Uterus (tissue), 4 donors: ENCODE measurements at places on chromosomes 2 and 18. TPM values are rescaled to one million over a fixed set of nuclear protein-coding genes. Genes with fewer than 3 reads are reported as not detected.

GRCh38 chr2:53635694-53636093, 131.9 kb upstream of the CHAC2 start:
- no peak overlapping the region for H3K27ac ChIP-seq
- H3K27me3 ChIP-seq, result no peaks in the 10 kb centered on the region
- H3K4me1 ChIP-seq, result no peaks in the 10 kb centered on the region
- no peak overlapping the region for H3K4me3 ChIP-seq
- no peaks in the 10 kb centered on the region for H3K36me3 ChIP-seq

GRCh38 chr2:98454500-98455235, 10.0 kb downstream of the INPP4A start:
- no peak overlapping the region for H3K27ac ChIP-seq
- no peaks in the 10 kb centered on the region for H3K36me3 ChIP-seq
- no peak overlapping the region for H3K4me3 ChIP-seq
- no peaks in the 10 kb centered on the region for H3K4me1 ChIP-seq
- no peaks in the 10 kb centered on the region for H3K27me3 ChIP-seq

DNA sequence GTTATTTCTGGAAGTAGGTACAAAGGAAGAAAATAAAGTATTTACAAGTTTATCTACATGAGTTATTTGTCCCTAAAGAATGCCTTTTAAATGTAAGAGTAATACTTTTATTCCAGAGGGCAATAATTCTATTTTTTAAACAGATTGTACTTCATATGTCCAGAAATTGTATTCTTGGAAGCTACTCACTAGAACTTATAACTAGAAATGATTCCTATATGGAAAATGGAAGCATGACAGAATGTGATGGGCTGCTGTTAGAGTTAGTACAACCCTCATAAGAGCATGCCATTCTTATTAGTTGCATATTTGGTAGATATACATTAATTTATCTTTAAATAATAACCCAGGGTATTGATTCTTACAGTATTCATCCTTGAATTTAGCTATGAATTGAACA, 362.0 kb downstream of the FSIP2 start:
- no peaks in the 10 kb centered on the region for H3K36me3 ChIP-seq
- no peak for DNase-seq
- no peak overlapping the region for H3K4me3 ChIP-seq
- H3K27ac ChIP-seq, result no peak overlapping the region

DNA sequence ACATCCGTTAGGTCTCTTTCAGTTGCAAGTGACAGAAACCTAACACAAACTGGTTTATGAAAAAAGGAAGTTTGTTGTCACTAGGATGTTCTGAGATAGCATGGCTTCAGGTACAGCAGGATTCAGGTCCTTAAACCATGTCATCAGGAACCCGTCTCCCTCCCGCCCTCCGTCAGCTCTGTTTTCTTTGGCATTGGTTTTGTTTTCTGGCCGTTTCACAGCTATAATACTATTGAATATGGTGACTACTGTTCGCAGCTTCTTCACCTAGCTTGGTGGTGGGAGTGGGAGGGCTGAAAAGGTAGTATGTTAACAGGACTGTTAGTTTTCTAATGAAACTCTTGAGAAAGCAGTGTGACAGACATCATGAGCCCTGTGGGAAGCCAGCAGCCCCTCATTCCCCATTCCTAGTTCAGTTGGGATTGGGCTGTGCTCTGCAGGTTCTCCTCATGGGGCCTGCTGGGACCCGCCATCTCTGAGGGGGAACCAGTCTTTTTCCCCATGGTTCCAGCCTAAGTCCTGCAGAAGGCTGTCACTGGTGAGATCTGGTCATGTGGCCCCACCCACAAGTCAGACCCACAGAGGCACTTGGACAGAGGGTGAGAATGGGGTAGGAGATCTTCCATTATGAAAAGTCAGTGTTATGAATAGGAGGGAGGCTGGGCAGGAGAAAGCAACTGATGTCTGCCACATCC, 12.1 kb downstream of the PTMA start:
- no peaks in the 10 kb centered on the region for H3K4me1 ChIP-seq
- H3K36me3 ChIP-seq, result no peaks in the 10 kb centered on the region
- H3K4me3 ChIP-seq, result no peak overlapping the region
- no peak for DNase-seq

- no peak for DNase-seq
- no peak overlapping the region for H3K4me3 ChIP-seq
- no peaks in the 10 kb centered on the region for H3K36me3 ChIP-seq
- H3K27ac ChIP-seq, result peak overlapping the region; percentile 56
These were observed 89.5 kb downstream of the ZFP36L2 start for GRCh38 chr2:43136876-43137275.

GRCh38 chr2:222038067-222038802, 260.6 kb downstream of the PAX3 start:
- no peak for DNase-seq
- no peaks in the 10 kb centered on the region for H3K4me1 ChIP-seq

GRCh38 chr2:150030436-150031190, 443.0 kb upstream of the MMADHC start:
- H3K4me1 ChIP-seq, result no peaks in the 10 kb centered on the region
- DNase-seq, result no peak

GRCh38 chr18:74450626-74451025, 6.5 kb downstream of the DIPK1C start:
- no peaks in the 10 kb centered on the region for H3K4me1 ChIP-seq
- no peak for DNase-seq
- H3K27me3 ChIP-seq, result peaks cover 17% of the 10 kb centered on the region
- no peak overlapping the region for H3K4me3 ChIP-seq

DNA sequence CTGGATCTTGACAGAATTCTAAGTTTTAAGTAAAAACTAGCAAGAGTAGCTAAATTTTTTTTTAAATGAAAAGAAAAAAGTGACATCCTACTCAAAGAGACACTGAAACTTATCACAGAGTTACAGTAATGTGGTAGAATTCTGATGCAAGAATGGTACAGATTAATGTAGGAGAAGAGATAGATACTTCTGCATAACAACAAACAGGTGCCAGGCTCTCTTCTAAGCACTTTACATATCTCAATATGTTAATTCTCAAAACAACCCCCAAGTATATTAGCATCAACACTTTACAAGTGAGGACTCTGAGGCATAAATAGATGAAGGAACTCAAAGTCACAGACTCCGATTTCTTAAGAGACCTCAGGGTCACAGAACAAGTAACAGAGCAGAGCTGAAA, 28.1 kb downstream of the GCC2 start:
- no peak overlapping the region for H3K4me3 ChIP-seq
- H3K36me3 ChIP-seq, result no peaks in the 10 kb centered on the region
- no peaks in the 10 kb centered on the region for H3K4me1 ChIP-seq
- H3K27me3 ChIP-seq, result no peaks in the 10 kb centered on the region

GRCh38 chr2:241611062-241611461, 25.9 kb downstream of the THAP4 start:
- H3K27me3 ChIP-seq, result no peaks in the 10 kb centered on the region
- H3K27ac ChIP-seq, result no peak overlapping the region
- H3K4me3 ChIP-seq, result no peak overlapping the region
- H3K36me3 ChIP-seq, result no peaks in the 10 kb centered on the region
- DNase-seq, result no peak

- H3K36me3 ChIP-seq, result no peaks in the 10 kb centered on the region
- H3K4me1 ChIP-seq, result no peaks in the 10 kb centered on the region
- no peak overlapping the region for H3K4me3 ChIP-seq
- peak overlapping the region; percentile 38 for H3K27ac ChIP-seq
- no peaks in the 10 kb centered on the region for H3K27me3 ChIP-seq
- no peak for DNase-seq
These were observed 106.8 kb downstream of the ZNF516 start for GRCh38 chr18:76388261-76388660.

GRCh38 chr2:234669621-234670020, 172.7 kb upstream of the ARL4C start:
- H3K4me3 ChIP-seq, result no peak overlapping the region
- no peaks in the 10 kb centered on the region for H3K4me1 ChIP-seq

GRCh38 chr2:100875516-100876230, 55.7 kb downstream of the NPAS2 start:
- H3K4me3 ChIP-seq, result no peak overlapping the region
- no peaks in the 10 kb centered on the region for H3K4me1 ChIP-seq
- no peaks in the 10 kb centered on the region for H3K36me3 ChIP-seq
- peak overlapping the region; percentile 22 for H3K27ac ChIP-seq
- no peaks in the 10 kb centered on the region for H3K27me3 ChIP-seq
- DNase-seq, result no peak

DNA sequence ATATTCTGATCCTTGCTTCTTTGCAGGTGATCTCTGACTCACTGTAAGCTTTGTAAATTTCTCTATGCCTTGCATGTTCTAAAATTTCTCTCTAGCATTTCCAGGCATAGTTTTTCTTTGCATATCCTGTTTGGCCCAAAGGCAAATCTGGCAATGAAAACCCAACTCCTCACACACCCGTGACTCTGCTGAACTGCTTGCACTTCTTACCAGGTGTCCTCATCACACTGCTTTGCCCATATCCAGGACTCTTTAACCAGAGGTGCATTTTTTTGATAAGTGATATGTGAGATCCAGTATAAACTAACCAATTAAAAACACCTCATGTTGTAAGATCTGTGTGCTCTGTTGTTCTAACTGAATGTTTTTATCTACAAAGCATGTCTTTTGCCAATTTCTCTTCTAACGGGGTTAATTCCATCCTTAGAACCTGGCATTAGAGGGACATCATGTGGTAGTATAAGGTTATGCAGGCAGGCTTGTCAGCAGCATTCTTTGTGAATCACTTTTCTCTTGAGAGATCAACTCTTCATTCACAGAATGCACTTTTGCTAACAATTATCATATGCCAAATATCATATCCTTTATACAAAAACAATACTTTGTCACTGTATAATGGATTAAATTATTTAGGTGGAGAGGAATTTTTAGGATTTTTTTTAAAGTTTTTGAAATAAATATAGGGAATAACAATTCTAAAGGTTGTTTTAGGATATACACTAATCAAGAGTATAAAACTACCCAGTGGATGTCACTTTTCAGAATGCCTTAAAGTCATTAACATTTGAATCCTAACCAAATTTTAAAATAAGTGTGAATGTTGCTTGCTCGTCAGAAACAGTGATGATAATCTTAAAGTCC, 20.8 kb upstream of the TMX3 start:
- H3K4me1 ChIP-seq, result no peaks in the 10 kb centered on the region
- no peak overlapping the region for H3K27ac ChIP-seq
- no peaks in the 10 kb centered on the region for H3K27me3 ChIP-seq
- no peak for DNase-seq
- H3K4me3 ChIP-seq, result no peak overlapping the region

DNA sequence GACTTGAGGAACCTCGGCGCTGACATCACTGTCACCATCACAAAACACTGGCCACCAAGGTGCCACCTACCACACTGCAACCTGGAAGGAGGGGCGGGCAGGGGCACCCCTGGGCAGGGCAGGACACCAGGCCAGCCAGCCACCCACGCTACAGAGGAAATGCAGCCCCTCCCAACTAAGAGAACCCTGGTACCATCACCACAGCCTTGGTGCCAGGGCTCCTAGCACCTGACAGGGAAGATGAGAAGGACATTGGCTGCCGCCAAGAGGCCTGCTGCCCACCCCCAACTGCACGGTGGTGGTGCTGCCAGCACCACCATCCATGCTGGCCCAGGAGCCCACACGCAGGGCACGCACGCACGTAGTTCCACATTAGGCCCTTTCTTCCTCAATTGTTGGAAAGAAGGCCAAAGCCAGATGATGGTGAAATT, 88.7 kb downstream of the HDAC4 start:
- peak overlapping the region; percentile 81 for H3K27ac ChIP-seq
- peaks cover 16% of the 10 kb centered on the region for H3K4me1 ChIP-seq

- H3K4me3 ChIP-seq, result no peak overlapping the region
- H3K27ac ChIP-seq, result no peak overlapping the region
- no peaks in the 10 kb centered on the region for H3K4me1 ChIP-seq
- no peaks in the 10 kb centered on the region for H3K27me3 ChIP-seq
- no peaks in the 10 kb centered on the region for H3K36me3 ChIP-seq
These were observed 673.0 kb upstream of the ZNF804A start for GRCh38 chr2:183925281-183925680.

- no peak for DNase-seq
- H3K4me3 ChIP-seq, result no peak overlapping the region
- no peak overlapping the region for H3K27ac ChIP-seq
- H3K4me1 ChIP-seq, result no peaks in the 10 kb centered on the region
- H3K36me3 ChIP-seq, result no peaks in the 10 kb centered on the region
These were observed 364.4 kb upstream of the GCFC2 start for GRCh38 chr2:76075126-76075525.

GRCh38 chr18:26765498-26765897, 100.0 kb downstream of the AQP4 start:
- no peaks in the 10 kb centered on the region for H3K36me3 ChIP-seq
- H3K4me3 ChIP-seq, result no peak overlapping the region
- no peaks in the 10 kb centered on the region for H3K27me3 ChIP-seq
- H3K27ac ChIP-seq, result no peak overlapping the region
- DNase-seq, result no peak

OSGEPL1 gene
- total RNA-seq, result 28.2 TPM

TCF7L1 gene
- 37.1 TPM for total RNA-seq

CD28 gene
- total RNA-seq, result 7.4 TPM

CHMP1B gene
- total RNA-seq, result 8.2 TPM

PKDCC gene
- total RNA-seq, result 36.9 TPM

IL1RN gene
- total RNA-seq, result not detected

SP5 gene
- not detected for total RNA-seq

CHRNA1 gene
- not detected for total RNA-seq

ASTL gene
- total RNA-seq, result not detected
